Foreskin melanocyte (primary cell): ENCODE measurements at places on chromosomes 6 and 20.
A peak's percentile ranks its signal among the peaks of the same experiment; 100 is the strongest.

GRCh38 chr6:169518451-169518850 is 183.4 kb downstream of the WDR27 start:
- no peak for DNase-seq

- peak; percentile 90 for DNase-seq
Observed at GRCh38 chr6:152094992-152095592, 287.6 kb downstream of the ESR1 start.

- DNase-seq, result no peak
Observed at GRCh38 chr20:43188234-43188653, 1.5 kb downstream of the PTPRT start.

DNA sequence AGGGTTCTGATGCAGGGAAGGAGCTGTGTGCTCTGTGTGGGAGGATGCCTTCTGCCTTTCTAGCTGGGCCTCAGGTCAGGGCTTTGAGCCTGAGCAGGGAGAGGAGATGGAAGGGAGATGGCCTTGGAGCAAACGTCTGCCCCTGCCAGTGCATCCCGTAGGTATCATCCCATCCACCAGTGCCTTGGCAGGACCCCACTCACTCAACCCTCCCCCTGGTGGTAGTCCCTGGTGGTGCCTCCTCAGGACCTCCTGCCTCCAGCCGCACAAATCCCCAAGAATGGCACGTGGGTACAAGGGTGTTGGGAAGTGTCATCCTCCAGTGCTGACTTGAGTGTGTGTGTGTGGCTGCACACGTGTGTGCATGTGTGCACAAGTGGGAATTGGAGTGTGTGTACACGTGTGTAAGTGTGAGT is 23.1 kb upstream of the MICB start:
- no peak for DNase-seq

GRCh38 chr6:7819431-7820015 is 91.1 kb downstream of the TXNDC5 start:
- DNase-seq, result no peak

DNA sequence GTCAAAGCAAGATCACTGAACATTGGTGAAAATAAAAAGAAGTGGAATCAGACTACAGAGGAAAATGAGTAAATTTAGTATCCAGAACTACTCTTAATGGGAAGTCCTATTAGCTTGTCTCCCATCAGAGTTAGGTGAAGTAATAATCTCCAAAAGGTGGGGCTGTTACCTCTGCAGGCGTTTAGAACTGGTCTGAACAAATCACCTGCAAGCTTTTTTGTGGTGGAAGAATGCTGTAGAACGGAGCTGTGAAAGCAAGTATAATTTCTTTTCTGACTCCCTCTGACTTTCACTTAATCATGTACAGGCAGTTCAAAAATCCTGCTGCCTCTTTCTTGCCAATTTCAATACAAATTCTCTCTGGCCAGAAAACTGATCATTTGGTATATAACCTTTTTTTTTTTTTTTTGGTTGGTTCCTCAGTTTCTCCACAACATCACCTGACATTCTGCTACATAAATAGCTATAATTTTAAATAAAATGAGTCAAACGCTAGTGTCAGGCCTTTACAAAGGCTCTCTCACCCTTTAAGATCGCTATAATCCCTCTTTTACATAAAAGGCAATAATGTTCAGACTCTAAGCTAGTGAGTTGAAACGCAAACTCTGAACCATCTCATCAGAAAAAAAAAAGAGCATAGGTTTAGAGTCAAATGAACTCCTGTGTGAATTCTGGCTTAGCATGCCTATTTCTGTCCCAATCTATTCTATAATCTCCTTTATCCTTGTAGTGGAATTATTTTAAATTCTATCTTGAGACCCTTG is 38.8 kb downstream of the CITED2 start:
- DNase-seq, result no peak

DNA sequence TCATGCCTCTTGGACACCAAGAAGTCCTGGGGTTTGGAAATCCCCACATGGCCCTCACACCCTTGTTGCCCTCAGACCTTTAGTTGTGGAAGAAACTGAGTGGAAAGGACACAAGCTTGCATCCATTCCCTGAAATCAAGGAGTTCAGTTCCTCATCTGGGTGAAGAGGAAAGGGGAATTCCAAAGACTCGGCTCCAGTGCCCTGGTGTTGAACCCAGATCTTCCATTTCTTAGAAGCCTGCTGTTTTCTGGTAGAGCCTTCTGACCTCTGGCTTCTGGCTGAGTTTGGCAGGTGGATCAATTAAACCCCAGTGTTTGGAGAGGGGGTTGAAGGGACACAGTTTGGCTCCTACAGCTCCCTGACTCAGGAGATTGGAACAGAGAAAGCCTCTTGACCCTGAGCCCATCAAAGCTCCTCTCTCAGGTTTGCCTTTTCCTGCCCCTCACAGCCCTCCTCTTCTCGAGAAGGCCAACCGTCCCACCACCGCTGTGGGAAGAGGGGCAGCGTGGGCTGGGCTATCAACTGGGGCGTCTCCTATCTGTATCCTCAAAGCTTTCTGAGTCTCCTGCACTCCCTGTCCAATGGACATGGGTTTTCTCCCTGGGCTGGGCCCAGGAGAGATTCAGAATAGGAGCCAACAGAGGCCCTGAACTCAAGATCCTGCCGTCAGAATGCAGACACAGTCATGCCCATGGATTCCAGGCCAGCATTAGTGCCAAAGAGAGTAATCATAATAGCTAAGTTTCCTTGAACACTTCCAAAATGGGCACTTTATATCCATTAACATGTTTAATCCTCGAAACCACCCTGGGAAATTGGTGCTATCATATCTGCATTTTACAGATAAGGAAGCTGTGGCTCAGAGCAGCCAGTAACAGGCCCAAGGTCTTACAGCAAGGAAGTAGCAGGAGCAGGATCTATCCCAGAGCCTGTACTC is 146.2 kb downstream of the VEGFA start:
- no peak for DNase-seq

DNA sequence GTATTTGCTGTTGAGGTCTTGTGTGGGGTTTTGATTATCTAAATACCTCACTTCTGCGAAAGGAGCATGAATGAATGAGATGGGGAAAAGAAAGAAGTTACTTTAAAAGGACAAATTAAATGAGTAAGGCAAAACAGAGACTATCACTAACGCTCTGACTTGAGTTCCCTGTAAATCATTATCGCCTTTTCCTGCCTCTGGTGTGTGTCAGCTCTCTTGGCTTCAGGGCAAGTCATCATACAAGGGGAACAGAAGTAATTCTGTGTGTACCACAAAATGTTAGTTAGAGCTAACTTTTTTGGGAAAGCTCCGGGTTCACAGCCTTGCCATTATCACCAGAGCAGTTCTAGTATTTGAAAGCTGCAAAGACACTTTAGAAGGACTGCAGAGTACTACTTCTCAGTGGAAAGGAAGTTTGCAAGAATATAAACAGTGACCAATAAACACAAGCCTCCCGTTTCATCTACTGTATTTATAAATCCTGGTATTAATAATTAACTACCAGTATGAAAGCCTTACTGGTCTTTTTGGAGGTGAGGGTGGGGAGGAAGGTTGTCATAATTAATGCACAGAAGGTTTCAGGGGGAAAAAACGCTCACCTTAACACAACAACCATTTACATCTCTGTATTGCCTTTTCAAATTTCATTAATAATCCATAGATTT is 1.2 kb downstream of the DZANK1 start:
- DNase-seq, result no peak

GRCh38 chr6:81939766-81940165 is 187.3 kb upstream of the TENT5A start:
- DNase-seq, result no peak

GRCh38 chr20:52405417-52405816 is 213.8 kb upstream of the ZFP64 start:
- DNase-seq, result no peak

GRCh38 chr6:28683945-28684538 is 158.4 kb downstream of the GPX5 start:
- peak; percentile 25 for DNase-seq

- no peak for DNase-seq
Observed at GRCh38 chr6:16406966-16407365, 168.6 kb downstream of the GMPR start.

DNA sequence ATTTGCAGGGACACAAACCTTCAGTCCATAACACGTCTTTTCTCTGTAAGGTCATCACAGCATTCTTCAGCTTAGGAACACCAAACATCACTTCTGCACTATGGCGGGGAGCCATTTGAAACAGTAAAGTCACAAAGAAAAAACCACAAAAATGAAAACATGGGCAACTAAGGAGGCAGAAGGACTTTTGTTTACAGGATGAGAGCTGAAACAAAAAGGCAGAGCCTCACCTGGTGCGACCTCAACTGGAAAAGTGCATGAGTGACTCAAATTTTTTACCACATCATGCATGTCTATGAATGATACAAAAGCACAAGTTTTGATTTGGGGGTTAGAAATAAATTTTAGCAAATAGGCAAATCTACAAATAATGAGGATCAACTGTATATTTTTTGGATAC is 68.2 kb upstream of the TNFAIP3 start:
- no peak for DNase-seq

DNA sequence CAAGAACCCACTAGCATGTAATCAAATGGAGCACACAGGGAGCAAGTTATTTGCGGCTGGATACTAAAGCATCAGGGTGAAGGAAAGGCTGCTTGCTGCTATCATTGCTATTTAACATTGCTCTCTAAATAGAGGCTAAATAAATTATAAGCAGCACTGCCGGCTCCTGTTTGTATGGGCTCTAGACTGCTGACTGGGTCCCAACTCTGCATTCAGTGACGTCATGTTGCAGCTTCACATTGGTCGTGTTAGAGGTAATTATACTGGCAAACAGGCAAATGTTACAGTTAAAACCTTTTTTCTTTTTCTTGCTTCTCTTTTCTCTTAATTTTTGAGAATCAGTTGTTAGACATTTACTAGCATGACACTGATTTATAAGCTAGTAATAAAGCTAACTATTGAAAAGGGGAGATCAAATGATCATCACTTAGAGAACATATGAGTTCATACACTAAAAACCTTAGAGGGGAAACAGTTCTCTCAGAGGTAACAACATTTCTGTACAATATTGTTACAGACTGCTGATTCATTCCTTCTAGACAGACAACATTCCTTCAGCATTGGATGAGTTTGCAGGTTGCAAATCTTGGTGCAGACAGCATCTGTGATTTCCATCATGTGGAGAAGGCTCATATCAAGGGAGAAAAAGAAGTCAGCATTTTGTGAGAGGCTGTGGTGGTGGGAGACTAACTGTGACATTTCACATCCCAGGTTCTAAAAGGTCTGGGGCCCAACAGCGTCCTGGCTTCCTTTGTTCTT is 15.9 kb downstream of the RFPL4B start:
- DNase-seq, result no peak

- no peak for DNase-seq
Observed at GRCh38 chr20:47652301-47652700, 133.0 kb downstream of the SULF2 start.

DNA sequence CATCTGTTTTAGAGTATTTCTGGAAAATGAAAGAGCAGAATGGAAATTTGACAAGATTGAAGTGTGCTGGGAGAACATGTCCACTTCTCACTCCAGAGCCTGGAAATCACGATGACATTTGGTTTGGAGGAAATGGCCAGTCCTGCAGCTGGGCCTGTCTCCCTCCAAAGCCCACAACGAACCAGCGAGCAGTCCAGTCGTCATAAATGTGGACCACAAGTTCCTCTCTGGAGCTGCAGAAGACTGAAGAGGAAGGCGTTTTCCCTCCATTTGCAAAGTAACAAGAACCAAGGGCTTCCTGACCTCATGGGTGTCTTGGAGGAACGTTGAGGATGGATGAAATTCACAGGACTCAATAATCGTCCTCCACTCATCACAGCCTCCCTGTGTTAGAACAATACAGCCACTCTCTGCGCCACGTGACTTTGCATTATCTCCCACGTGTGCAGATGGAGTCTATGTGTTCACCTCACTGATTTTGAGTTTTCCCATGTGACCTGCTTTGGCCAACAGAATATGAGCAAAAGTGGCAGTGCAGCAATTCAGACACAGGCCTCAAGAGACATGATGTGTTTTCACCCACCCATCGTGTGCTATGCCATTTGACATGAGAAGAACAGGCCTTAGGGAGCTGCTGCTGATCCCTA is 9.1 kb upstream of the SPATS1 start:
- no peak for DNase-seq

DNA sequence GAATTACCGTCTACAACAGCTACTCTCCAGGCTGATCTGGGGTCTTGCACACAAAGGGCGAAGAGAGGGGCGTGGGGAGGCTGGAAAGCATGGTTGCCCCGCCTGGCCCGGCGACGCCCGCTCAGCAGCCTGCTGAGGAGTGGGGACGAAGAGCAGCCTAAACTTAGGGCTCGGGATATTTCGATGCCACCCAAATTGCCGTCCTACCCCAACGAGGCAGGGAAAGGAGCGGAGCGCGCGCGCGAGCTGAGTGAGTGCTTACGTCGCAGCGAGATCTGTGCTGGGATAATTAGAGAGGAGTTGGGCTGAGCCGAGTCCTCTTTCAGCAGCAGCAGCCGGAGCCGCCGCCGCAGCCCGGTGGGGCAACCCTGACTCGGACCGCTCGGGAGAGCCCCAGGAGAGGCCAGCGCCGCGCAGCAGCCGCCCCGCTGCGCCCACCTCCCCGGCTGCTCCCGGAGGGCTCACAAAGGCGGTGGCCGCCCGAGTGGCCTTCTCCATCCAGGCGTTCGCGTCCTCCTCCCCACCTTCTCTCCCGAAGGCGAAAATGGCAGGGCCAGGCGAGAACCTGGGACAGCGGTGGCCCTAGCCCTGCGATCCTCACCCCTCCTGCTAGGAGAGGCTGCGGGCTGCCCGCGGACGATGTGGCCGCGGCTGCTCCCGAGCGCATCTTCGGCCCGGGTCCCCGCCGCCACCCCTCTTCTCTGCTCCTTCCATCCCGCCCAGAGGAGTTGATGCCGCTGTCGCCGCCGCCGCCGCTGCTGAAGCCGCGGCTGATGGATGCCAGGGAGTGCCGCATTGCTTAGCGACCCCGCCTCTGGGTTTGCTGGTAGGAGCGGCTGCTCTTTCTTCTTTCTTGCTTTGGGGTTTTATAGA is at the start of gene CLVS2:
Gene CLVS2, plus strand, starts transcription at position 315 of the 873 bp plus-strand sequence. CDS start 1,543 bp downstream, outside the sequence.
- peak; percentile 9 for DNase-seq

DNA sequence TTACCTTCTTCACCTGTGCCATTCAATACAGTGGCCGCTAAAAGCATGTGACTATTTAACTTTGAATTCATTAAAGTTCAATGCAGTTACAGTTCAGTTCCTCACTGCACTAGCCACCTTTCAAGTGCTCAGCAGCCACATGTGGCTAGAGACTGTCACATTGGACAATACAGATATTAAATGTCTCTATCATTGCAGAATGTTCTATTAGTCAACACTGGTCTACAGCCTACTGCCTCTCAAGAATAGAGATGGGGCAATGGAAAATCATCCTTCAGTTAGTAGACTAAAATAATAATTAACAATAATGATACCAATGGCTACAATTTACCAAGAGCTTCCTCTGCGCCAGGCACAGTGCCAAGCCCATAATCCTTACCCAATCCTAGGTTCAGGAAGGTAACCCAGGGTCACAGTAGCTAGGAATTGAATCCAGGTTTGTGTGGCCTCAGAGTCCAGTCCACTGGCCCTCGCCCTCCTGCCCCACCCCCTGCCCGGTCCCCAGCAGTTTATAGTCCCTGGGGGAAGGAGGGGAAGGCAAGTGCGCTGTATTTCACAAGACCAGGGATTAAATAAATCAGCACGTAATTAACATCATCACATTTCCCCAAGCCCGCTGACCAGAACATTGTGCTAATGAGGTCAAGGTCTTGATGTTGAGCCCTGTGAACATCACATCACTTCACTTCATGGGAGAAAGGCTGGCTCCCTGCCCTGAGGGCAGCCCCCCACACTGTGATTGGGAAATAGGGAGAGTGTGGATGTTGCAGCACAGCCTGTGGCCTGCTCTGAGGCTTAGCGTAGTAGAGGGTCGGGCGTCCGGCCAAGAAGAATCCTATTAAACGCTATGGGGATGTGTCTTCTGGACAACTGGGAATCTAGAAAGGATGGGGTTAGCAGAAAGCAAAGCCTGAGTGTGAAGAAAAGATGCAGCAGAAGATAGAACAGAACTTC is 147.2 kb downstream of the VEGFA start:
- no peak for DNase-seq

GRCh38 chr6:135604035-135604860 is 106.7 kb upstream of the AHI1 start:
- DNase-seq, result no peak
